ENCODE measurements at places on chromosomes 11 and 22.

GRCh38 chr11:61415381-61415780, 14.4 kb downstream of the CPSF7 start:
- DNase-seq, result no peak

- DNase-seq, result no peak
These were observed 15.1 kb downstream of the RCN1 start for GRCh38 chr11:32105871-32106560.

- DNase-seq, result no peak
These were observed 9.9 kb downstream of the HPS5 start for GRCh38 chr11:18312012-18312411.

DNA sequence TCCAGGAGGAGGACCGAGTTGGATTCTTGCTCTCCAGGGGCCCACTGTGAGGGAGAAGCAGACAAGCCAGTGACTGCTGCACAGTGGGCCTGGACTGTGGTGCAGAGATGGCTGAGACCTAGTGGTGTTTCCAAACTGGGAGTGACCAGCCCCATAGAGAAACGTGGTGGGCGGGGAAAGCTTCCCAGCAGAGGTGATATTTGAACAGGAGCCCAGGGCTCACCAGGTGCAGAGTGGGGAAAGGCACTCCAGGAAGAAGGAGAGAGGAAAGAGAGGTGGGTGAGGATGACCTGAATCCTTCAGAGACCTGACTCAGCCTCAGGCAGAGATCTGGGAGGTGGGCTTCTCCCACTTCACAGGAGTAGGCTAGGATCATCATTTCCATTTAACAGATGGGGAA, 52.1 kb upstream of the RASD2 start:
- DNase-seq, result no peak

DNA sequence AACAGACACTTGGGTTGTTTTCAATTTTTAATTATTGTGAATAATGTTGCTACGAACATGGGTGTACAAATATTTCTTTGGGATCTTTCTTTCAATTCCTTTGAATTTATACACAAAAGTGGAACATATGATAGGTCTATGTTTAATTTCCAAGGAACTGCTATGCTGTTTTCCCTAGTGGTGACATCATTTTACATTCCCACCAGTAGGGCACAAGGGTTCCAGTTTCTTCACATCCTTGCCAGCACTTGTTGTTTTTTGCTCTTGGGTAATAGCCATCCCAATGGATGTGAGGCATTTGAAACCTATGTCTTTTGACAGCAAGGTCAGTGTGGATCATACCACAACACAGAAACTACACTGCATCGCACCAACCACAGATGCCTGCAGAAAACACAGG, 41.8 kb upstream of the SCN3B start:
- no peak for DNase-seq

- peak; percentile 11 for DNase-seq
These were observed 557 bp downstream of the RANGAP1 start for GRCh38 chr22:41285441-41285819.

GRCh38 chr11:3857628-3858027, 2.2 kb downstream of the STIM1 start:
- no peak for DNase-seq

DNA sequence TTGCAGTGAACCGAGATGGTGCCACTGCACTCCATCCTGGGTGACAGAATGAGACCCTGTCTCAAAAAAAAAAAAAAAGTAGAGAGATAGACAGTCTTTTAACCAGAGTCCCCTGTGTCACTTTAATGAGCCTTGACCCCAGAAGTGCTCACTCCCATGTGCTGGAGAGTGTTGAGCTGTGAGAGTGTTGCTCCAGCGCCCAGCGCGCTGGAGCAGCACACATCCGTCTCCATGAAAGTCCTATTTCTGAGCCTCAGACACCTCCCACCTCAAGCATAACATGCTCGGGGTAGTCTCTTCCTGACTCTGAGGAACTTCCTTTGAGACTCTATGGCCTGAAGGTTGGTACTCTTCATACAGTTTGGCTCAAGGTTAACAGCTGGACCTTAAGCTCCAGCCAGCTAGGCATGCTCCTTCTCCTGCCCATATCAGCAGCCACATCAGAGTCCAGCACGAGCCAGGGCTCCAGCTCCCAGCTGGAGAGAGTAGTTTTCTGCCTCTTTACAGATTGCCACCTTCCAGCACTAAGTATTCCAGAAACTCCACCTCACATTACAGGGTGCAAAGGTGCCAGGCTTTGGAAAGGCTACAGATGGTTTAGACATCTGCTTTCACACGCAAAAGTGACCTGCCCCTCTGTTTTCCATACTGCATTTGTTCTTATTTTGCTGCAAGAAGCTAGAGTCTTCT, 29.4 kb upstream of the UBASH3B start:
- DNase-seq, result no peak

- DNase-seq, result no peak
These were observed 75.7 kb downstream of the DEPDC5 start for GRCh38 chr22:31829505-31829904.

DNA sequence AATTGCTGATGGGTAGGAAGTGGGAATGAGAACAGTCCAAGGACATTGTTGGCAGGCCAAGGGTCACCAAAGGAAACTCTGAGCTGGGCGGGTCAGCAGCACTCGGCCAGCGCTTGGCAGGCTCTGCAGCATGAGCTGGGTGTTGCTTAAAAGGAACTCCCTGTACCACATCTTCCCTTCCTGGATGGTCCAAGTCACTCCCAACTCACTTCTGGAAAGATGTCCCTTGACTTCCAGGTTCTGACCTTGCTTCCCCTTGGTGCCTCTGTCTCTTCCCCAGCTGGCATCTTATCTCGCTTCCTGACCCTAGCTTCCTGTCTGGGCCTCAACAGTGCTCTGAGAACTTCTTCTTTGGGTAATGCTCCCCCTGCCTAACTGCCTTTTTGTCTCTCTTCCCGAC, 24.8 kb upstream of the SWAP70 start:
- DNase-seq, result no peak

DNA sequence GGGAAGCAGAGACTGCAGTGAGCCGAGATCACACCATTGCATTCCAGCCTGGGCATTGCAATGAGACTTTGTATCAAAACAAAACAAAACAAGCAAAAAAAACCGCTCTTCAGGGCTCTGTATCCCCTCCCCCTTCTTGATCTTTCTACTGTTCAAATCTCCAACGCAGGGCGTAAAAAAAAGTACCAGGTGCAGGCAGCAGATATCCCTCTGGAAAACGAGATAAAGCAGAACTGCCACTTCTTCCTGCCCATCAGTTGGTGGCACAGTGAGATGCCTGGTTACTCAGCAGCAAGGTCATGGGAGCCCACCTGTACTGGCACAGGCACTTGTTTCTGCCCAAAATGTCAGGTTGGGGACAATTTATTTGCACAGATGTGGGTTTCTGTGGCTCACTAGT, 11.2 kb downstream of the CCS start:
- no peak for DNase-seq

- no peak for DNase-seq
These were observed 61.0 kb upstream of the BIRC3 start for GRCh38 chr11:102256251-102256650.

GRCh38 chr11:16958833-16959232, 55.4 kb downstream of the PLEKHA7 start:
- DNase-seq, result no peak

- DNase-seq, result no peak
These were observed 27.3 kb downstream of the INCENP start for GRCh38 chr11:62150887-62151736.

GRCh38 chr11:7523416-7524210, 9.8 kb downstream of the PPFIBP2 start:
- no peak for DNase-seq

DNA sequence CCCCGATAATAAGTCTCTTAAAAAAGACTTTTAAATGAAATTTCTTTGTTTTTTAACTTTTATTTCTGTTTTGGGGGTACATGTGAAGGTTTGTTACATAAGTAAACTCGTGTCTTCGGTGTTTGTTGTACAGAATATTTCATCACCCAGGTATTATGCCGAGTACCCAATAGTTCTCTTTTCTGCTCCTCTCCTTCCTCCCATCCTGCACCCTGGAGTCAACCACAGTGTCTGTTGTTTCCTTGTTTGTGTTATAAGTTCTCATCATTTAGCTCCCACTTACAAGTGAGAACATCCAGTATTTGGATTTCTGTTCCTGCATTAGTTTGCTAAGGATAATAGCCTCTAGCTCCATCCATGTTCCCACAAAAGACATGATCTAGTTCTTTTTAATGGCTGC, 1.6 kb upstream of the GSTP1 start:
- no peak for DNase-seq

DNA sequence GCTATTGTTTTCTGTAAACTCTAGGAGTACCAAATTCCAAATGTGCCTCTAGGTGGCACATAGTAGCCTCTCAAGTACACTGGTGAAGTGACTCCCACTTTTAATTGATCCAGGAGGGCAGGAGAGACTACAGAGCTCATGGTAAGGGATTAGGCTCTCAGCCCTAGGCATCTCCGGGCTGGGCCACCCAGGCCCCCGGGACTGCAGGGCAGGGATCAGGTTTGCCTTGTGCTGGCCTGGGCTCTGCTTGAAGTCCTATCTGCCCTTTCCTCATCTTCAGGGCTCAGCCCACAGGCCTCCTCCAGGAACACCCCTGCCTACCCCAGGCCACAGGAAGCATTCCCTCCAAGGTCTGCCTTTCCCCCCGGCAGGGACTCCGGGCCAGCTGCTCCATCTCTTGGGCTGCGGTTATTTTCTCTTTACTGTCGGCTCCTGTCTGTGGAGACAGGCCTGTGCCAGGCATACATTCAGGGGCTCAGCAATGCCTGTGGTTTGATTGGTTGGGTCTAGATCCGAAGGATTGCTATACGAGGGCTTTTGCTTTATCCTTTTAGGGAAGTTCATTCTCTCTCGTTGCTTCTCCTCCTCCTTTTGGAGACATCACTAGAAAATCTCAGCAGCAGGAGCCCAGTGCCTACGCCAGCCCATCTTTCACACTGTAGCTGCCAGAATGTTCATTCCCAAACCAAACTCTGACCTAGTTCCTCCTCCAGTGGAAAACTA, 32.8 kb downstream of the PARVA start:
- no peak for DNase-seq

GRCh38 chr11:14622223-14622954, 21.2 kb upstream of the PDE3B start:
- no peak for DNase-seq

DNA sequence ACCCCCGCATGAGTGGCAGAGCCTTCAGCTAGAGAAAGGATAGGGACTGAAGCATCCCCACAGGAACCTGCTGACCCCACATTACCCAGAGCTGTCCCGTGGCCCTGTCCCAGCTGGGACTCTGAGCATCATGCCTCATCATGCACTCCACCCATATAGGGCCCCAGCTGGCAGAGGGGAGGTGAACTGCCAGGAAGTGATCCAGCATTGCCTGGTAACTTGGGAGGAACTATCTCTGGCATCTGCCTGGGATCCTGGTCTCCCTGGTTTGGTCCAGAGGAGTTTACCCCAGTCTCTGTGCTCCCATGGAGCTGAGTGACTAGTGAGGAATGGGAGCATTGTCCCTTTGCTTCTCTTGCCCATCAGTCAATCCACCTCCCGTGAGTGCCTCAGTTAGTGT, 228.8 kb downstream of the GRIK4 start:
- no peak for DNase-seq

DNA sequence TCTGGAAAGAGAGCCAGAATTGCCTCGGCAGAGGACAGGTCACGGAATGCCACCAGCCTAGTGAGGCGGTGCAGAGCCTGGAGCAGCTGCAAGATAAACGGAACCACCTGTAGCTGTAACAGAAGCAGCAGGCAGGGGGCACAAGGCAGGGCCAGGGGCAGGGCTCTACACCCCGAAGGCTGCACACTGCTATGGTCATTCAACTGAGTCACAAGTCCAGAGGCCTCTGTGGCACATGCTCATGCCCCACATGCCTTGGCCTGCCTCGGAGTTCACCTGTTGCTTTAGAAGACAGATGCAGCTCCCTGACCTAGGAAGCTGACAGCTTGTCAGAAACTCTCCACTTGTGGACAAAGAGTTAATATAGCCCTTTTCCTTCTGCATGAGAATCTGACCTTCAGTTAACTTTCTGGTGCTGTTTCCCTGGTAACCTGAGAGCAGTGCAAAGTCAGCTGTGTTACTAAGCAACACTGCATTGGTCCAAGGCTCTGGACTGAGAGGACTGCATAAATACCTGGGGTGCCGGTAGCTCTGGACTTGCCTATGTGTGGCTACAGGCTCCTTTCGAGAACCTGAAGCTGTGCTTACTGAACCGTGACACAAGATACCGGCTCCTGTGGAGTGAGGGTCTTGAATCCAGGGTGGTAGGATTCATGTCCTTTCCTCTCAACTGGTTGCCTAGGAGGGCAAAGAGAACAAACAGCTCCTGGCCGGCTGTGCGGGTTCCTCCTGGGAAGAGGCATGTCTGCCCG, 10.5 kb downstream of the COMMD9 start:
- DNase-seq, result no peak

- DNase-seq, result no peak
These were observed 152.2 kb downstream of the ADAMTS15 start for GRCh38 chr11:130600616-130601015.

- no peak for DNase-seq
These were observed 109.4 kb upstream of the KIRREL3 start for GRCh38 chr11:127109796-127110480.

- DNase-seq, result no peak
These were observed 16.4 kb upstream of the C11orf96 start for GRCh38 chr11:43925932-43926505.

GRCh38 chr11:109036011-109036410, 371.1 kb downstream of the DDX10 start:
- no peak for DNase-seq

DNA sequence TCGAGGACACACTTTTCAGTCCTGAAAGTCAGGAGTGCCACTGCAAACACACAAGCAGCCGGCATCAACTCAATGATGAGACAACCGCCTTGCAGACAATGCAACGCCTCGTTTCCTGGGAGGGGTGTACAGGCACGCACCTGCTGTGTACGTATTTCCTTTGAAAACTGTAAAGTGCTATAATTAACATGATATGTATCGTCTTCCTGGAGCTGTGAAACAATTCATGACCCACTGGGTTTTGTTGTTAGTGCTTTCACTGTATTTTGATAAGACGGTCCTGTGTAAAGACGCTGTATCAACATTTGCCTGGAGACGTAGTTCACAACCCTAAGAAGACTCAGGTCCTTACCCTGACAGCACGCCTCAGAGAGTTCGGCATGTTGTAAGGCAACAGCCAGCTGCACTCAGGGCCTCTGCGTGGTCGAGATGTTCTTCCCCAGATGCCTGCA, 105.7 kb upstream of the ANO1 start:
- no peak for DNase-seq

GRCh38 chr11:61718621-61719302, 33.7 kb upstream of the MYRF start:
- DNase-seq, result peak; percentile 73

GRCh38 chr11:113464416-113464815, 10.8 kb downstream of the DRD2 start:
- no peak for DNase-seq

GRCh38 chr11:71342951-71343827, 90.8 kb upstream of the SHANK2 start:
- no peak for DNase-seq

- DNase-seq, result no peak
These were observed 22.2 kb downstream of the BLID start for GRCh38 chr11:122093731-122094275.

DNA sequence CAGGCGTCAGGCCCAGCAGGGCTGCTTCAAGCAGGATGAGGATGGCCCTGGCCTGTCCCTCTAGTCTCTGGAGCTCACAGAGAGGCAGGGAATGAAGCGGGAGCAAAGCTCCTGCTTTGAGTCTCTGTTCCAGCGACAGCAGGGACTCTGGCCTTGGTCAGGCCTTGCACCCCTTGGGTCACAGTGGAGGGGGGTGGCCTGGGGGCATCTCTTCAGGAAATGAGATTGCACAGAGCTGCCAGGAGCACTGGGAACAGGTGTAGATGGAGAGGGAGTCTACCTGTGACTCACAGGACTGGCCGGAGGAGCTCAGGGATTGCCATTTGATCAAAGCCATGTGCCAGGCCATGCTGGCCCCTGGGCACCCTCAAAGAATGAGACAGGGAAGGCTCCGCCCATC, 1.6 kb downstream of the ANO1 start:
- no peak for DNase-seq

Data from muscle of arm (tissue), 14 donors.